ENCODE measurements at places on chromosomes 3 and 15. TPM values are rescaled to one million over a fixed set of nuclear protein-coding genes. Genes with fewer than 3 reads are reported as not detected.
A peak's percentile ranks its signal among the peaks of the same experiment; 100 is the strongest.

DNA sequence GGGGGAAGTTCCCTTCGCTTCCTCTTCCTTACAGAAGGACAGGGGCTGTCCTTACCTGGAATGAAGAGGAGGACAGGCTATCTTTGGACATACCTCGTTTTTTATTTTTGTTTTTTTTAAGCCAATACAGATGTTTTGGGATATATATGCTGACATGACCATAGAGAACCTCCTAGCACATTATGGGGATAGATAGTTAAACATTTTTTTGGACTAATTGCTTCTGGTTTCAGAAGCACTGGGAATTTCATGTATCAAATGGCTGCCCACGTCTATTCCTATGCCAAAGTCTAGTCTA is 238.2 kb upstream of the BHLHE40 start:
- DNase-seq, result no peak

GRCh38 chr3:49668861-49669260 is 5.3 kb upstream of the APEH start:
- DNase-seq, result peak; percentile 25

DNA sequence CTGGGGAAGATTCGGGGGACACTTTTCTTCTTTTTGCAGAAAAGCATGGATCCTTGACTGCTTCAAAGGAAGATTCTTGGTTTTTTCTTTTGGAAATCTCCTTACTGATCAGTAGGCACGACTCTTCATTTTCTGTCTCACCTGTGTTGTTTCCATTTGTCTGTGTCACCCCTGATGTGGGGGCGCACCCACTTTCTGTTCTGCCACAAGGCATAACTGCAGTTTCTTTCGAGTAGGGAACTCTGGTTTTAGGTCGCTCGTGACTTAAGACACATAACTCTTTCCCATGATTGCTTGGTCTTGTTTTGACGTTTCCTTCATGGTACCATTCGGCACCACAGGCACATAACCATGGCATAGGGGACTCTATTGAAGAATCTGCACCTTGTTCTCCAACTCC is 31.3 kb downstream of the RNF168 start:
- no peak for DNase-seq

DNA sequence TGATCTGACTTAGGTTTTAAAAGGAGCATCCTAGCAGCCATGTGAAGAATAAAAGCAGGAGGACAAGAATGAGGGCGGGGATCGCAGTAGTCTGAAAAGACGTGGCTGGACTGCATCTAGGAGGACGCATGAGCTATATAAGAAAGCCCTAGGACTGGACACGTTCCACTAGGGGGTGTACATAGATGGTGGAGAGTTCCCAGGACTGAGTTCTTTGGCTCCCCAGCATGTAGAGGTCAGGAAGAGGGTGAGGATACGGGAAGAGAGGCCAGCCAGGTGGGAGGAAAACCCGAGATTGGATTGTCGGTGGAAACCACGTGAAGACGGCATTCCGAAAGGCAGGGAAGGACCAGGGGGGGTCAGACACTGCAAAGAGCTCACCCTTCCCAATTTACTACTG is 64.2 kb upstream of the CFAP161 start:
- DNase-seq, result no peak

GRCh38 chr15:50546566-50546965 is at the start of gene USP50:
USP50 (minus strand) TSS chr15:50546666; CDS start chr15:50546525, 141 bp downstream.
- DNase-seq, result no peak

Gene VEPH1
- total RNA-seq, result 49.0 TPM

DNA sequence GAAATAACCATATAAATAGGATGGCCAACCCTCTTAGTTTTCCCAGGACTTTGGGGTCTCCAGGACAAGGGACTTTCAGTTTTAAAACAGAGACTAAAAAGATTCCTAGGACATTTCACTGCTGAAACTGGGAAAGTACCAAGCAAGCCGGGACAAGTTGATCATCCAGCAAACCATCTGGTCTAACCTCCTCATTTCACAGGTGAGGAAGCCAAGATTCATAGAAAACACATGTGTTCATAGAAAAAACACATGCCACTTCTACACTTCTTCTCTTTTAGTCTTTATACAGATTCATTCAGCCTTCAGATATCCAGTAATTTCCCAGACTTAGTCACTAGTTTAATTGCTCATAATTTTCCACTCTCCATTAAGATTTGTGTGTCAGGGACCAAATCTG is 165.6 kb upstream of the CCDC54 start:
- no peak for DNase-seq

DNA sequence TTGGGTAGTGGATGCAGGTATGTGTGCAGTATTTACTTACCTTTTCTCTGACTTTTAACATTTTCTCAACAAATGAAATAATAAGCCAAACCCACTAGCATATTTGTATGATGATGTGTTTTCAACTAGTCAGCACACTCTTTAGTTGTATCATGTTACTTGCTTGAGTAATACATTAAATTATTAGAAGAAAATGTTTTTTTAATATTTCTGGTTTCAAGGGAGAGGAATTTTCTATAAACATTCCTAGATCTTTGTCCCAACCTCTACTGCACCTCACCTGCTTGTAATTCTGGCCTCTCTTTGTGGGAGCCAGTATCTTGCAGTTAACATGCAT is 161.8 kb upstream of the CBLB start:
- DNase-seq, result peak; percentile 58

- DNase-seq, result no peak
Observed at GRCh38 chr15:73048624-73049295, 3.5 kb upstream of the NEO1 start.

DNA sequence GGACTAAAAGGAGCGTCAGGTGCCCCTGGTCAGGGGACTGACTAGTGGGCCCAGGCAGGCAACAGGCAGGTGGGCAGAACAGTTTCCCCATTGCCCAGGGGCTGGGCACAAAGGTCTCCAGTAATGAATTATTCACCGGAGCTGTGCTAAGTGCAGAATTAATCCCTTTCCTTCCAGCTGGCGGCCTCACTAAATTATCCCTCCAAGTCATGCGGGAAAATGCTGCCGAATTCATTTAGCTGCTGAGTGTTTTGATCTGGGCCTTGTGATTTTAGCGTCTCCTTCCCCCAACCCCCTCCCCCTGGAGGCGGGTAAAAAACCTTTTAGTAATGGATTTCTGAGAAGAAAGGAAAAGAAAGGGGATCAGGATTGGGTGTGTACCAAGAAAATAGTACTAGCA is 47.2 kb downstream of the CCDC33 start:
- no peak for DNase-seq

Gene NOX5
- 0.46 TPM for total RNA-seq

- DNase-seq, result peak; percentile 86
Observed at GRCh38 chr3:143849854-143850549, 1.7 kb upstream of the SLC9A9 start.

- DNase-seq, result no peak
Observed at GRCh38 chr15:67559158-67559557, 16.7 kb downstream of the MAP2K5 start.

DNA sequence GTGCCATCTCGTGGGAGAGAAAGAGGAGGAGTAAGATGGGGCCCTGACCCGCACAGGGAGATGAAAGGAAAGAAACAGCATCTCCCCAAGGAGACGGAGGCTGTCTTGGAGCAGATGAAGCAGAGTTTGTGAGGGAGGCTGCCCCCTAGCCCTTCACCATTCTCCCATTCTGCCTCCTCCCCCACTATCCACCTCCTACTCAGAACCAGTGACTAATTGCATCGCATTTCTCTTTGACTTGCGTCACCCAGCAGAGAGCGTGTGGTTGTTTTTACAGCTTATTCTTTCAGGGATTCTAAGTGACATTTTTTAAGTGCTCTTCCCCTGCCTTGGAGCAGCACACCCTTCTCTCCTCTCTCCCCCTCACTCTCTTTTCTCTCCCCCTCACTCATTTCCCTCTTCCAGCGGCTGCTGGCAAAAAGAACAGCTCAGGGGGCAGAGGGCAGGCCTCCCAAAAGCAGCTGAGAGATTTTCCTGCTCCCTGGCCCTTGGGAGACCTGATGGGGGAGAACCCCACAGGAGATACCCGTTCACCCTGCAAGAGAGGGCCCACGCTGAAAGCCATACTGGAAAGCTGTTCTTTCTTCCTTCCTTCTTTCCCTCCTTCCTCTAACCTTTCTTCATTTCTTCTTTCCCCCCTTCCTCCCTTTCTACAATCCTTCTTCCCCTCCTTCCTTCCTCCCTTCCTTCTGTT is 91.8 kb downstream of the MRPL46 start:
- no peak for DNase-seq

Gene CLDN18
- not detected for total RNA-seq

DNA sequence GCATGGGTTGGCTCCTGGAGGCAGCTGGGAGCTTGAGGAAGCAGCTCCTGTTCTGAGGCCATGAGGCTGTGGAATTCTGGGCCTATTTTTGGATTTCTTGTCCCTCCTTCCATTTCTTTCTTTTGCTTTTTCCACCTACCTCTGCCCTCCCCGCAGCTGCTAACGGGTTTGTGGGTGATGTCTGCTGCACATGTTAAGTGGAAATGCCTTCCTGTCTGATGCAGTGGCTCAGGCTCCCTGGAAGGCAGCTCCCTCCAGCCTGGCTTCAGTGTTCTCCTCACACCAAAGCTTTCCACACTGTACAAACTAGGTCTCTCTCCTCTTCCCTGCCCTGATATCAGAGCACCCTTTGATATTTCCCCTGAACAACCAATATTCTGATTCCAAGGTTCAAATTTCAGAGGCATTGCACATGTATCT is 33.8 kb upstream of the ESYT3 start:
- no peak for DNase-seq

GRCh38 chr15:95498961-95499360 is 831.5 kb upstream of the NR2F2 start:
- DNase-seq, result peak; percentile 24

DNA sequence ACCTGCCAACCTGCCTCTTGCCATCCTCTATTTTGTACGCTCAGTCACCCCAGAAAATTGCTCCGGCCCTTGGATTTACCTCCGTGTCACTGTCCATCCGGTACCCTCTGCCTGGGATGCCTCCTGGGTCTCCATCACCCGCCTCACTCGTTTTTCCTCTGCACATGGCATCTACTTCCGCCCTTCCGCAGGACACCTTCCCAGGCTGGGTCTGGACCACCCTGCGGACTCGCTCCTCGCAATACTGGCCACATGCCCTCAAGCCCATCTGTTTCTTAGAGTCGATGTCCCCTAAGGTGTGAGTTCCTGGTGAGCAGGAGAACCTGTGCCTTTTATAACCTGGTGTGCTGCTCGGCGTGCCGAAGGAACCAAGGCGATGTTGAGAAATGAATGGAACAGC is 58.5 kb downstream of the APBA2 start:
- no peak for DNase-seq
